Right renal pelvis (tissue), 4 donors: ENCODE measurements at places on chromosomes 6 and 20. TPM values are rescaled to one million over a fixed set of nuclear protein-coding genes. Genes with fewer than 3 reads are reported as not detected.

DEFB124 gene
- not detected for polyA plus RNA-seq

ME1 gene
- 2.7 TPM for polyA plus RNA-seq

BPIFB6 gene
- polyA plus RNA-seq, result not detected

CASS4 gene
- 2.8 TPM for polyA plus RNA-seq

LGSN gene
- polyA plus RNA-seq, result 0.62 TPM

MEI4 gene
- 2.7 TPM for polyA plus RNA-seq

SH3BGRL2 gene
- 37.8 TPM for polyA plus RNA-seq

CD93 gene
- polyA plus RNA-seq, result 42.6 TPM

CST2 gene
- polyA plus RNA-seq, result not detected

FILIP1 gene
- polyA plus RNA-seq, result 3.2 TPM

FYN gene
- 166 TPM for polyA plus RNA-seq

SOBP gene
- polyA plus RNA-seq, result 12.3 TPM

GINM1 gene
- polyA plus RNA-seq, result 91.3 TPM

FRK gene
- polyA plus RNA-seq, result 5.7 TPM

SLC22A23 gene
- polyA plus RNA-seq, result 10.4 TPM

NKX2-2 gene
- not detected for polyA plus RNA-seq

FRMD1 gene
- polyA plus RNA-seq, result 20.4 TPM

RIMS4 gene
- 0.74 TPM for polyA plus RNA-seq

SOX18 gene
- polyA plus RNA-seq, result 19.7 TPM

NNAT gene
- polyA plus RNA-seq, result 98.5 TPM

CEP85L gene
- polyA plus RNA-seq, result 8.3 TPM

ZC3H12D gene
- 0.54 TPM for polyA plus RNA-seq

UBR2 gene
- 29.2 TPM for polyA plus RNA-seq

CDC5L gene
- 44.0 TPM for polyA plus RNA-seq

LCA5 gene
- polyA plus RNA-seq, result 12.0 TPM

GSTA3 gene
- polyA plus RNA-seq, result 0.56 TPM

TTLL9 gene
- 3.2 TPM for polyA plus RNA-seq

GLO1 gene
- 145 TPM for polyA plus RNA-seq

HCRTR2 gene
- 0.47 TPM for polyA plus RNA-seq

RNF182 gene
- polyA plus RNA-seq, result 3.4 TPM

VGLL2 gene
- not detected for polyA plus RNA-seq

LRRC73 gene
- polyA plus RNA-seq, result 0.98 TPM

HLA-DQB2 gene
- 1.7 TPM for polyA plus RNA-seq

CEBPB gene
- 4.3 TPM for polyA plus RNA-seq

SDC4 gene
- polyA plus RNA-seq, result 186 TPM

BMP7 gene
- polyA plus RNA-seq, result 80.9 TPM

NOP56 gene
- polyA plus RNA-seq, result 229 TPM

PEX6 gene
- 23.5 TPM for polyA plus RNA-seq

FAM83B gene
- 11.5 TPM for polyA plus RNA-seq

MKKS gene
- polyA plus RNA-seq, result 38.8 TPM

AGER gene
- 26.6 TPM for polyA plus RNA-seq

LY6G5C gene
- 2.9 TPM for polyA plus RNA-seq

RTEL1 gene
- polyA plus RNA-seq, result 17.9 TPM

ZCCHC3 gene
- polyA plus RNA-seq, result 52.8 TPM

MAP7 gene
- 37.1 TPM for polyA plus RNA-seq

RNF144B gene
- 20.5 TPM for polyA plus RNA-seq

TSPO2 gene
- polyA plus RNA-seq, result not detected

MPC1 gene
- 92.9 TPM for polyA plus RNA-seq
